SIG-M5 (cell line): ENCODE measurements at places on chromosomes 2 and 18.

GRCh38 chr2:98412751-98413458 lies 31.8 kb upstream of the INPP4A start:
- DNase-seq = no peak

GRCh38 chr18:76927223-76927725 lies 104.9 kb downstream of the ZNF236 start:
- DNase-seq = no peak

GRCh38 chr2:179825494-179825893 lies 35.9 kb downstream of the ZNF385B start:
- peak; percentile 22 for DNase-seq

DNA sequence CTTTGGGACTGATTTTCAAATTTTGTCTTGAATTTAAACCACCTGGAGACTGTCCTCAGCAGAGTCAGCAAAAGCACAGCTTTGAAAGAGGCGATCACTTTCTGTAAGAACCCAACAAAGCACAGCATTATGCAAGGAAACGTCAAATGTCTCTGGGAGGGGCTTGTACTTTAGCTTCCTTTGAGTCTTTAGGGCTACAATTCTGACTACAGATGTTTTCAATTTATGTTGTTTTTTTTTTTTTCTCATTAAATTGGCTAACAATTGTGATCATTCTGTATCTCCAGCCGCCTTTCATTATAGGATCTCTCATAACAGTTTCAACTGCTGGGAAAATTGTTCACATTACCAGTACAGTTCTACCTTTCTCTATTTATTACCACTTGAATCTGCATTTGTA lies 48.3 kb downstream of the COL3A1 start:
- DNase-seq = no peak

DNA sequence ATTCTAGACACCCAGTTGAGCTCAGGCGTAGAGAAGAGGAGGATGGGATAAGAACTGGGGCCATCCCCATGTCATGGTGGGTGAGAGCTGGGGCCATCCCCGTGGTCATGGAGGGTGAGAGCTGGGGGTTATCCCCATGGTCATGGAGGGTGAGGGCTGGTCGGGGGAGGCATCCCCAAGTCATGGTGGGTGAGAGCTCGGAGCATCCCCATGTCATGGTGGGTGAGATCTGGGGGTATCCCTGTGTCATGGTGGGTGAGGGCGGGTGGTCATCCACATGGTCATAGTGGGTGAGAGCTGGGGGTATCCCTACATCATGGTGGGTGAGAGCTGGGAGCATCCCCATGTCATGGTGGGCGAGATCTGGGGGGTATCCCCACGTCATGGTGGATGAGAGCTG lies 52.5 kb downstream of the IL1RL2 start:
- no peak for DNase-seq

DNA sequence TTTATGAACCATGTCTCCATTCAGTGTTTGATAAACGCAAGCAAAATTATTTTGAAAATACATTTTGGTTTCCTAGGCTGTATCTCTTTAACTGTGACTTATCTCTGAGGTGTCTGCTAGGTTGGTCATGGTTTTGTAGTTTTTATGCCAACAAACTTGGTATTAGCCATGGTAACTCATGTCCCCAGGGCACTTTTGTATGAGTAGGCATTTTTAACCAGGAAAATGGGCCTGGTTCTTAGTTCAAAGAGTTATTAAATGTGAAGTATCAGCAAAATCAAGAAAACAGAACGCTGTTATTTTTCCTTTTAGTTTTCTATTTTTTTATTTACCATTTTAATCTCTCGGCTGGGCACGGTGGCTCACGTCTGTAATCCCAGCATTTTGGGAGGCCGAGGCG lies 179.3 kb upstream of the LHCGR start:
- no peak for DNase-seq

GRCh38 chr2:238739668-238740067 lies 108.2 kb upstream of the TWIST2 start:
- no peak for DNase-seq

- no peak for DNase-seq
Measured at GRCh38 chr18:33421225-33421624, 19.3 kb downstream of the CCDC178 start.

GRCh38 chr2:172927641-172928357 lies 147.8 kb upstream of the MAP3K20 start:
- DNase-seq = no peak

DNA sequence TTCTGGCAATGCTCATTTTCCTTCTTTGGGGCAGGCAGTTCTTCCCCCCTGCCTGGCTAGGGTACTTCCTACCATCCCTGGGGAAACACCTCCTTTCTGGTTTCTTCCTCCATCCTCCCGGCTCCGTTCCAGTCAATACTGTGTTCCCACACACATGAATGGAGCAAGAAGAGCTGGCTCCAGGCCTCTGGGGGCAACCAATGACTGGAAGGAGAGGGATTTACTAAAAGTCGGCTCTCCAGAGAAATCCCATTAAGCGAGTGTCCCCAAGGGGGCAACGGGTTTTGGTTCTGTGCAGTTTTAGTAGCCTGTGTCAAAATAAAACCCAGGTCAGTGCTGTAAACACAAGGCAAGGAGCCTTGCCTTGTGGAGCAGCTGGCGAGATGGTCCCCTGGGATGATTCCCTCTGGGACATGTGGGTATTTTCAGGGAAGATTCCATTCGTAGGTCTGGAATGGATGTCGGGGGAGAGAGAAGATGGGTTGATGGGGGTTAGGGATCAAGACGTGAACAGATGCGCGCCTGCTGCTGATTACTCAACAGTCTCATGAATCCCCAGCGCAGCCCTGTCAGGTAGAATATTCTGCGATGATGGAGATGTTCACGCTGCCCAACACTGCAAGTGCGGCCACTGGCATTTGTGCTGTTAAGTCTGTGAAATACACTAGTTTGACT lies 32.0 kb downstream of the EMILIN2 start:
- DNase-seq = no peak

DNA sequence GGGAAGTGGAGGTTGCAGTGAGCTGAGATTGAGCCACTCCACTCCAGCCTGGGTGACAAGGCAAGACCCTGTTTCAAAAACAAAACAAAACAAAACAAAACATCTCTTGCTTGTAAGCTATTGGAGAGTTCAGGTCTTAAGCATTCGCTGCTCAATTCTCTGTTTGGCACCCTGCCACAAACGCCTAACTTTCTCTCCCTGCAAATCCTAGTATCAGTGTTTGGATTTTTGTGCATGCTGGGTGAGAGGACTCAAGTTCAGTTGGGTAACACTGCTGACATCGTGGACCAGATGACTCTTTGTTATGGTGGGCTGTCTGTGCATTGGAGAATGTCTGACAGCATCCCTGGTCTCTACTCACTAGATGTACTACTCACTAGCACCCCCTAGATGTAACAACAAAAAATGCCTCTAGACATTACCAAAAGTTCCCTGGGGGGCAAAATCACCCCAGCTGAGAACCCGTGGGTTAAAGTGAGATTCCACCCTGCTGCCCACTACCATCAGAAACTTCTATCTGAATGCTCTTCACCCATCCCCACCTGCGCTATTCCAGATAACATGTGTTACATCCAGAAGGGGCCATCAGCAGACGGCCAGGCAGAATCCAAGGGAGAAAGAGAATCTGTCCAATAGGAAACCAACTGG lies 50.9 kb downstream of the CACNB4 start:
- DNase-seq = no peak

DNA sequence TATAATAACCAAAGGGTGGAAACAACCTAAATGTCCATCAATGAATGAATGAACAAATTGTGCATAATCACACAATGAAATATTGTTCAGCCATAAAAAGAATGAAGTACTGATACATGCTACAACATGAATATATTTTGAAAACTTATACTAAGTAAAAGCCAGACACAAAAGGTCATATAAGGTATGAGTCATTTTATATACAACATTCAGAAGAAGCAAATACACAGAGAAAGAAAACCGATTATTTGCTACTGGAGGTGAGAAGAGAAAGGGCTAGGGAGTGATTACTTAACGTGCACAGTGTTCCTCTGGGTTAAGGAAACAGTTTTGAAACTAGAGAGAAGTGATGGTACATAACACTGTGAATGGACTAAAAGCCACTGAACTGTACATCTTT lies 105.3 kb downstream of the GORASP2 start:
- no peak for DNase-seq

DNA sequence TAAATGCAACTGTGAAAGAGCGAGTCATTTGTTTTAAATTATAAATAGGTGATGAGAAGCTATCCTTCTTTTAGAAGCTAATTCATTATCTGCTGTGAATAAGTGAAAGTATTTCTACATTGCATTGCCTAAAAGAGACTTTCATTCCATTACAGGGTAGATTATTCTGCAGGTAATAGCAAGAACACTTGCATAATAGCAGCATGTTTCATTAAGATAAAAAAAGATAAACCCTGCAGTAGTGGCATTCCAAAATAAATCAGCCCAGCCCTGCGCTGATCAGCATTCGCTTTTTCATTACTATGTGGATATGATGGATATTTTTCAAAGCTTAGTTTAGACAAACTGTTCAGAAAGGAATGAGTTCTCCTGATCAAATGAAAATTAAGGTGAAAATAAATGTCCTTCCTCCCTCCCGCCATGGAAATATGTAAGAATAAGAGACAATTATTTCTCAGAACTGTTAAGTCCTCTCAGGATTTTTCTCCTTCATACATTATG lies 72.8 kb downstream of the DSC3 start:
- DNase-seq = no peak

- no peak for DNase-seq
Measured at GRCh38 chr2:8753609-8754008, 71.8 kb downstream of the ID2 start.

DNA sequence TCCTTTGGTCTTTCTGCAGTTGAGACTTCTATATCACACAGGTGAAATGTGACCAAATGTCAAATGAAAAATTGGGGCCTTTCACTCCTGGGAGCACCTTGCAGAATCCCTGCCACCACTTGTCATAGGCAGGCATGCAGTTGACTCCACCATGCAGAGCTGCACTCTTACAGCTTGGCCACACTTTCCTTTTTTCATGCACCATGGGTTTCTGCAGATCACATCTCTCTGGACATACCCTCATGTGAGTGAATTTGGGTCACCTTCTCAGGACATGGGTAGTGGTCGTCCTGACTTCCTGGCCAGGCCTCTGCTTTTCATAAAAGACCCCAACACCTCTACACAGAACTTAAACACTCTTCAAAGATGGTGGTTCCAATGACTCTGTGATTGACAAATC lies 155.1 kb upstream of the RAB12 start:
- no peak for DNase-seq

DNA sequence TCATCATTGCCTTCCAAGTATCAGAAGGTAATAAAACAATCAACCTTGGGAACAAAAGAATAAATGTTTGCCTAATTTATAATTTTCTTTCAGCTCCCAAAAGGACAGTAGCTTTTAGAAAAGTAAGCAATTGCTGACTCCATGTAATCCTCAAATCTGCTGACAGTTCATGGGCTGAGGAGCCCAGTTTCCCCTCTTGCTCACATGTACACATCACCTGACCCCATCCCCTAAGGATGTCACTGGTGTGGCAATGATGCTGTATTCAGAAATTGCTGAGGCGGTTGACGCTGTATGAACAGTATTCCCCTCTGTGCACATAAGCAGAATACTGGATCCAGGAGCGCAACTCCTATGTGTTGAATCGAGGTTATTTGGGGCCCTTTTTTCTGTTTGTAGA lies 56.1 kb upstream of the LYPD1 start:
- DNase-seq = no peak

DNA sequence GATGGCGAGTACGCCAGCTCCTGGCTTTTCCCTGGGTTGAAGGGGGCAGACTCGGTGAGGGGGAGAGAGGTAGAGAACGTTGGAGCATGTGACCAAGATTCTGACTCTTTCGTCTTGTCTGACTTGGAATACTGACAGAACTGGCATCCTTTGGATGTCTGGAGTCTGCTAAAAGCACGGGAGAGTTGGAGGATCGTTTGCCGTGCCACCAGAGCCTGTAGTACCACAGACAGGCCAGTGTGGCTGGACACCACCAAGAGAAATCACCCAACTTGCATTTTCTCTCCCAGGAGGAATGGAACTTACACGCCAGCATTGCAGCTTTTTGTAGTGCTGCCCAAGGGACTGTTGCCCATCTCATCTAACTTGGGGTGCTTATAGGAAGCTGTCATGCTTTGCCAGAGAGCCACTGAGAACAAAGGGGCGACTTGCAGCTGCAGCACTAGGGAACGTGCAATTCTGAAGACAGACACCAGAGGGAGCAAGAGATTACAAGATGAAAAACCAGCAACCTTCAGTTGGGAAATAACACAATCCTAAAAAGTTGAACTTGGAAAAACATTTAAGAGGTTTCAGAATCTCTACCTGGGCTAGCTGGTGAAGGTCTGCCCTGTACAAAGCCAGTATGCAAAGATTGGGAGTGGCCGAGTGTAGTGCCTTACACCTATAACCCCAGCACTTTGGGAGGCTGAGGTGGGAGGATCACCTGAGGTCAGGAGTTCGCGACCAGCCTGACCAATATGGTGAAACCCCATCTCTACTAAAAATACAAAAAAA lies 24.1 kb downstream of the PSMG2 start:
- DNase-seq = no peak

- no peak for DNase-seq
Measured at GRCh38 chr2:223008956-223009355, 43.0 kb upstream of the KCNE4 start.

GRCh38 chr2:239587841-239588240 lies 187.0 kb upstream of the HDAC4 start:
- no peak for DNase-seq

GRCh38 chr18:59744271-59744721 lies 47.1 kb upstream of the CCBE1 start:
- DNase-seq = no peak

DNA sequence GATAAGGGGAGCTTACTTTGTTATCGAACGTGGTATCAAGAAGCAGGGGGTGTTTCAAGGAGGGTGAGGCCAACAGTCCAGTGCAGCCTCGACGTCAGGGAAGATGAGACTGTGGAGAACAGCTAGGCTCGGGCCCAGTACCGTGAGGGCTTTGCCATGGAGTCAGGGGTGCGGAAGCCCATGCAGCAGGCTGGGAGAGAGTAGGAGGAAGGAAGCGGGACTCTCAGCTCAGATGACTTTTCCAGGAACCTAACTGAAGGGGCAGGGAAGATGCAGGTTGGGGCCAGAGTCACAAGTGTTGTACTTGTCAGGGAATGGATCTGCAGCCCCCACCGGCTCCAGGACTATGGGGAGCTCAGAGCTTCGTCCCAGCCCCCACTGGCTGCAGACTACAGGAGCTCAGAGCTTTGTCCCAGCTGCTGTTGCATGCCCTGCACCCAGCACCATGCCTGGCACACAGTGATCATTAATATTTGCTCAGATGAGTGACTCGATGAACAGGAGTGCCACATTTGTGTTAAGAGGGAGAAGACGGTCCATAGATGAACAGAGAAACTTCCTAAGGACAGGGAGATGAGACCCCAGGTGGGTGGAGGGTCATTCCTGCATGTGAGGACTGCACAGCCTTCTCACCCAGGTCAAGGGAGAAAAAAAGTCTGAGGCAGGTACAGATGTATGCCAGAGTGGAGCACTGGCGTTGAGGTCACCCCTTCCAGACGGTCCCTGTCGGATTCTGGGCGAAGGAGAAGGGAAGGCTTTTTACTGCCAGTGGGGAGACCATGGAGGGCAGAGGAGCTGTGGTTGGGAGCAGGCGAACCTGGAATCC lies 36.4 kb downstream of the PTGR3 start:
- DNase-seq = no peak
